ENCODE measurements at places on chromosomes 12 and 14.
A peak's percentile ranks its signal among the peaks of the same experiment; 100 is the strongest.

DNA sequence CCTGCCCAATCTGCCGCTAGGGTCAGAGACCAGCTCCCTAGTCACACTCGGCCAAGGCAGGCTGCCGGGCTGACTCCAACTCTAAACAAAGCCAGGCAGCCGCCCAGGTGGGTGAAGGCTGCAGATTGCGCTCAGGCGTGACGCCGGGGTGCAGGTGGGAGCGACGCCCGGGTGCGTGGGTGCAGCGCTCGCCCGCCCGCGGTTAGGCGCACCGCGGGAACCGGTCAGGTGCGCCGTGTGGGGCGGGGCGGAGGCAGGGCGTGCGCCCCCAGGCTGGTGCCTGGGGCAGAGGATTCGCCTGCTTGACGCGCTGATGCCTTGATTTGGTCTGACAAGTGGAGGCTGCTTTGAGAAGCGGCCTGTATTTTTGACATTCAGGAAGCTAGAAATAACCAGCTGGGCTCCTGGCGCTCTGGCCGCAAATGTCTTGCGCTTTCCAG lies 126.7 kb upstream of the HIF1A start:
- peak; percentile 12 for DNase-seq

GRCh38 chr12:132429946-132430643 lies 59.9 kb upstream of the FBRSL1 start:
- no peak for DNase-seq

- DNase-seq, result no peak
These were observed 7.9 kb downstream of the INF2 start for GRCh38 chr14:104697317-104697703.

DNA sequence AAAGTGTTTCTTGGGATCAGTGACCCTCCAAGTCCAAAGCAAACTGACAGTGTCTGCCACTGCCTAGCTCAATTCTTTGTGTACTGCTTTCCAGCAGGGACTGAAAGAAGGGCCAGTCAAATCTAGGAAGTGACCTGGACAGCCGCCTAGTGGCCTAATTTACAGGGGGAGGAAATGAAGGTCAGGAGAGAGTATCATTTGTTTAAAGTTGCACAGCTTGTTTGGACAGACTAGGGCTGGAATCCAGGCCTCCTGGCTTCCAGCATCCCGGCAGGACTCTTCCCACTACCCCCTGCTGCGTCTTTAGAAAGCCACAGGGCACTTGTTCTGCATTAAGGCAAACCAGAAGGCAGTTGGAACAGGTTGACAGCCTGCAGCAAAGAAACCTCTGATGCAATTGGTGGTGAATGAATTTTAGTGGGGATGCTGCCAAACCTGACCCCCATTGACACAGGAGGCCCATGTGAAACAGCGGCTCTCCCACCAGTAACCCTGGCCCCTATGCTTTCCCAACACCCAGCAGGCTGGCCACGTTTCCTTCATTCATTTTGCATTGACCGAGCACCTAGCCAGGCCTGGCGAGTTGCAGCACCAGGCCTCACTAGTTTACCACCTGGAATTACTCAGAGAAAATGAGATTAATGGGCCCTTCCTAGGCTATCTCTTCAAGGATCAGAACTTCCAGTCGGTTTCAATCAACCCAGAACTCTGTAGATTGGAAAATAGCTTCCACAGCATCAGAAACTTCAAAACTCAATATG lies 28.2 kb downstream of the GALNT16 start:
- DNase-seq, result no peak

- DNase-seq, result no peak
These were observed 246.6 kb downstream of the TMEM132D start for GRCh38 chr12:129657179-129657578.

- no peak for DNase-seq
These were observed 13.1 kb downstream of the APPL2 start for GRCh38 chr12:105222726-105223351.

- DNase-seq, result no peak
These were observed 133.4 kb upstream of the FGD4 start for GRCh38 chr12:32265951-32266350.

DNA sequence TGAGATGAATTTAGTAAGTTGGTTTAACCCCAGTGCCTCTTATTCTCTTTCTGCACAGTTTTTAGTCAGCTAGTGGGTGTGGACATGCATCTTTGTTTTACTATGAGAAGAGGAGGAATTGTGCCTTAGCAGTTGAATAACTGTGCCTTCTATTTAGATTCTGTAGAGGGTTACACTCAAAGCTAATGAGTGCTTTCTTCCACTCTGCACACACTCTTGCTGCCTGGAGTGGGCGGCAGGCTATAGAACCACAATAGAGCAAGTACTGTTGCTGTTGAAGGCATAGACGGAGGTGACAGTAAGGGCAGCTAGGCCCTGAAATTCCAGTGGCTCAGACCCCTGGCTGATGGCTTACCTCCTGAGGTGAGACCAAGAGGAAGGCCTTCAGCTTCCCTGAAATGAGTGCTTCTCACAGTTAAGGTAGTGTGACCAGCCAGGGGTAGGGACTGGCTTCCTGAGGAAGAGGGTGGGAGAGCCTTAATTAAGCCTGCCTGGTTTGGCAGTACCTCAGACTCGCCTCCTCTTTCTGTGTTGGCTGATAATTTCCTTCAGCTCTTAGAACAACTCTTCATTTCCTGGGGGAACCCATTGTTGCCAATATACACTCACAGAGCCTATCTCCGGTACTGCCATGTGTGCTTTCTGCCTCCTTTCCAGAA lies 24.7 kb downstream of the SUSD6 start:
- DNase-seq, result peak; percentile 63

DNA sequence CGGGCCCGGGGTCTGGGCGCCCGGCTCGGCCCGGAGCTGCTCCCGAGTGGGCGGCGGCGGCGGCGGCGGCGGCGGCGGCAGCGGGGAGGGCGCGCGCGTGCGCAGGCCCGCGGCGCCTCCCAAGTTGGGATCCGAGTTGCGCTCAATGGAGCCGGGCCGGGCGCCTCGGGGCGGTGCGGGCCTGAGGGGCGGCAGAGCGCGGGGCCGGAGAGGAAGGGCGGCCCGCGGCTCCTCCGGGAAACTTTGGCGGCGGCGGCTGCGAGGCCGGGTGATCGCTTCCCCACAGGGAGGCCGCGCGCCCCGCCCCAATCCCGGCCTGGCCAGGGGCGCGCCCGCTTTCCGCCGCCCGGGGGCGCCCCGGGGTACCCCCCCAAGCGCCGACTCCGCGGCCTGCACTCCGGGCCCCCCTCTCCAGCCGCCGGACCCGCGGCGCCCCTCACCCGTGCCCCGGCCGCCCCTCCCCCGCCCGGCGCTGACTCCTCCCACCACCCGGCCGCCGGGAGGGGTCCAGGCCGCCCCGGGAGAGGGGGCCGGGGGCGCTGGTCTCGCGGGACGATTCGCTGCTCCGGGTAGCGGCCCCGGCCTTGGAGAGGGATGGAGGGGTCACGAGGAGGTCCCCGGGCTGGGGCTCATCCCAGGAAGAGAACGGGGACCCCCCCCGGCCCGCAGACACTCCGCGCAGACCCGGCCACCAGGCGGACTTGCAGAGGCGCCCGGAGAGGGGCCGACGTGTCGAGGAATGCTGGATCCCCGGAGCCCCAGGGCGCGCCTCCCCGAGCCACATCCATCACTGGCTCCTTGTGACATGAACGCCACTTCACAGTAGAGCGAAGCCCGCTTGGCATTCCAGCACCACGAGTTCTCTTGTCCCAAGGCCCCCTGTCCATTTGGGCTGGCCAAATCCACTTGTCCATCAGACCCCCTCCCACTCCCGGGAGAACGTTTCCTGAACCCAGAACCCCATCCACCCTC lies at the start of gene RILPL1:
Gene RILPL1 (minus strand): TSS at position 48 of the 972 bp plus-strand sequence. CDS start 237 bp downstream, outside the sequence.
- no peak for DNase-seq

DNA sequence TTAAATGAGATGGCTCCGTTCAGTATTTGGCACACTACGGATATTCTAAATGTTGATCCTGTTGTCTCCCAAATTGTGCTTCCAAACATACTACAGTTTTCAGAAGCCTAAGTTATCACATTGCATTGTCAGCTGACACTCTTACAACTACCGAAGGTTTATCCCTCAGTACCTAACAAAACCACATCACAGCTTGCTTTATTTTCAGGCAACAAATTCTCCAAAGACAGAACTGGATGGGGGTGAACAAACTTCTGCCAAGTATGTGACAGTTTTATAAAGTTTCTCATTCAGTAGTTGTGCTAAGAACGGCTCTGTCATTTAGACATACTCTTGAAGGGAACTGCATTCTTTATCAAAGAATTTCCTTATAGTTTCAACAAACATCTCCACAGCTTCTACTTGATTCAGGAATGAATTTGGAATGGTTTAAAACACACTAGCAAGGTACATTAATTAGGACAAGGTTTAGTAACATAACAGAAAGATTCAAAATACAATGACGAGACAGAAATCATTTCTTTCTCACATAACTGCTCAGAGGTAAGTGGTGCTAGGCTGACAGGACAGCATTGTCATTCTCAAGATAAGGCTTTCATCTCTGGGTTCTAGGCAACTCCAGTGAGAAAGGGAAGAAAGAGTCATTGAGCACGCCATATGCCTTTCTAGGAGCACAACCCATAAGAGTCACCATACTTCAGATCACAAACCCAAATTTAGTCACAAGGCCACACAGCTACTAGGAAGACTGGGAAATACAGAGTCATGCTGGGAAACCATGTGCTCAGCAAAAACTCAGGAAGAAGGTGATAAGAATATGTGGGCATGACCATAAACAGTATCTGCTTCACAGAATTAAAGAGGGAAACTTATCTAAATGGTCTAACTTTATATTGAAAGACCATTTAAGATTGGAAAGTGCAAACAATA lies 100.7 kb downstream of the DUSP6 start:
- no peak for DNase-seq

DNA sequence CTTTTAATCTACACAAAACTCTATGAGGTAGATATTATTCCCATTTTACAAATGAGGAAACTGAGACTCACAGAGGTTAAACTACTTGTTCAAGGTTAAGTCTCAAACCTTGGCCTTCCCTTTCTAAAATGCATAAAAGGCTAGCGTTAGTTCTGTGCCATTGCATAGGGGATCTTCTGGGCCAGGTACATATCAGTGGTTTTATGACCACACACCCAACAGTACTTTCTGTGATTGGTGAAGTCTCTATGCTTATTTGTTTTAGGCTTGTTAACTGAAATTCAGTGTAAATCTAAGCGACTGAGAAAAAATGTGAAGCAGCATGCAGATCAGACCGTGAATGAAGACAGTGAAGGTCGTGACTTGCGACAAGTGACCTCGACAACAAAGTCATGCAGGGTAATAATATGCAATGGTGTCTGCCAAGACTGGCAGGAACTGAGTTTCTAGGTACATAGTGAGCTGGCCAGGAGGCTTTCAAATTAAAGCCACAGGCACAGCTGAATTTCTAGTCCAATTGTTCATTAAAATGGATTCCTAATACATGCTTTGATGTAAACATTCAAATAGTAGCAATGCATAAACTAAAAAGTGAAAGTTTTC lies 38.8 kb upstream of the GAS2L3 start:
- DNase-seq, result no peak

DNA sequence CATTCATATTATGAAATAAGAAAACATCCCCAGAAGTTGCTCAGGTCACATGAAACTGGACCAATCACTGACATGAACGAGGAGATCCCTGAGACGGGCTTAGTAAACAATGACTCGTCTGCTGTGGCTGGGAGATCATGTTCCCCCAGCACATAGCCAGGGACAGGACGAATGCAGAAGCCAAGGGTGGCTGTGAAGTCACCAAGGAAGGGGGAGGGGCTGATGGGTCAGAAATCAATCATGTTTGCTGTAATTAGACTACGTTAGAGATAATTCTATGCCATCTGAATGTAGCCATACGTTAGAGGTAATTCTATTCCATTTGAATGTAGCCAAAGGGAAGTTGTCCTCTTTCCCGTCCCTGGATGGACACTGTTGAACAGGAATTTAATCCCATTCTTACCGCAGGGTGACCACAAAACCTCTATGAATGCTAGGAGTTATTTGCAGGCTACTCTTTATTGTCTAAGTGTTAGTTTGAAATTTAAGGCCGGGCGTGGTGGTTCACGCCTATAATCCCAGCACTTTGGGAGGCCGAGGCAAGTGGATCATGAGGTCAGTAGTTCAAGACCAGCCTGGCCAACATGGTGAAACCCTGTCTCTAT lies 332.9 kb downstream of the TMEM132D start:
- no peak for DNase-seq

DNA sequence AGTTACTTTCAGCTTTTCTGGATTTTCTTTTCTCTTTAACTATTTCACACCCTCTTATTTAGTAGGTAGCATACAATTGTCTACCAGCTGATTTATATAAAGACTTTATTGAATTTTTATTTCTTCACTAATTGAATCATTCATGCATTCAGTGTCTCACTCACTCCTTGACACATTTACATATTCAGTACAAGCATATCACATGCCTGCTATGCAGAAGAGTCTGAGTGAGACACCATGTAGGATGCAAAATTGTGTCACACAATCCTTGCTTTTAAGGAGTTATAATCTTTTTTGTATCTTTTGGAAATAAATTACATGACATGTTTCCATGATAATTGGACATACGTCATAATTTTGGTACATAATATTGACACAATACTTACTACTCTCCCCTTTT lies 83.0 kb downstream of the AKAP6 start:
- DNase-seq, result no peak

DNA sequence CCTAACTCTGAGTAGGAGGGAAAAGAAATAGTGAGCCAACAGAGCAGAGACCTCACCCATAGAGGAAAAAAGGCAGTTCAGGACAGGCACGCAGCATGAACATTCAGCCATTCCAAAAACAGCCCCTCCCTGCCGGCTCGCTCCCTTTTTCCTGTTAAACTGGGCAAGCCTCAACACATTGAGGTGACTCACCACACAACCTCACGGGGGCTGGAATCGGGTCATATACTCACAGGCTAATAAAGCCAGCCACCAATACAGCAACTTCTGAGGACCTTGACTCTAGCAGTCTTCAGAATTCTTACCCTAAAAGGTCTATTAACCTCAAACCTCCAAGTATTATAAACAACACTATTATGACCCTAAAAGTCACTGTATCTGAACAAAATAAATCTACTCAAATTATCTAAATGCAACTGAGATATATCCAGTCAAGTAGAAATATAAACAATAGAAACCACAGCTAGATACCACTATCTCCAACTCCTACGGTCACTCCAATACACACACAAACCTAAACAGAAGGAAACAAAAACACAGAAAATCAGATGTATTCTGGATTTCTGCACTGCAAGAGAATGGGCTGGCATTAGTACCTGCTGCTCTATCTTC lies 6.3 kb downstream of the YBX3 start:
- no peak for DNase-seq

DNA sequence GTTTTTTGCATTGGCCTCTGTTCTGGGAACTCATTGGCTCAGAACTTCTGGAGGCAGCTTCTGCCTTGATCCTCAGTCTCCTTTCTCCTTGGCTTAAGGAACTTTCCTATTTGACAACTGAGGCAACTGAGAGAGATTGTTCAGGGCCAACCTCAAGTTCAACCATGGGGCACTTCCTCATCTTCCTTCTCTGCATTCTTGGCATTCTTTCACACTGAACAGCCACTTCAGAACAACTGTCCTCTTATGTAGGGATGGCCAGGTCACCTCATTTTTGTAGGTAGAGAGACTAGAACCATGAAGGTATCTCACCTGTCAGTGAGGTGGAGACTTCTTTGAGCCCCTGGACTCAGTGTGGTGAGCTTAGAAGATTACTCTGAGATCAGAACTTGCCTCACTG lies 63.0 kb upstream of the NRXN3 start:
- no peak for DNase-seq

Measured in cerebellar nuclear complex (tissue), 1 donor.